ENCODE measurements at places on chromosomes 7 and 10. TPM values are rescaled to one million over a fixed set of nuclear protein-coding genes. Genes with fewer than 3 reads are reported as not detected.

DNA sequence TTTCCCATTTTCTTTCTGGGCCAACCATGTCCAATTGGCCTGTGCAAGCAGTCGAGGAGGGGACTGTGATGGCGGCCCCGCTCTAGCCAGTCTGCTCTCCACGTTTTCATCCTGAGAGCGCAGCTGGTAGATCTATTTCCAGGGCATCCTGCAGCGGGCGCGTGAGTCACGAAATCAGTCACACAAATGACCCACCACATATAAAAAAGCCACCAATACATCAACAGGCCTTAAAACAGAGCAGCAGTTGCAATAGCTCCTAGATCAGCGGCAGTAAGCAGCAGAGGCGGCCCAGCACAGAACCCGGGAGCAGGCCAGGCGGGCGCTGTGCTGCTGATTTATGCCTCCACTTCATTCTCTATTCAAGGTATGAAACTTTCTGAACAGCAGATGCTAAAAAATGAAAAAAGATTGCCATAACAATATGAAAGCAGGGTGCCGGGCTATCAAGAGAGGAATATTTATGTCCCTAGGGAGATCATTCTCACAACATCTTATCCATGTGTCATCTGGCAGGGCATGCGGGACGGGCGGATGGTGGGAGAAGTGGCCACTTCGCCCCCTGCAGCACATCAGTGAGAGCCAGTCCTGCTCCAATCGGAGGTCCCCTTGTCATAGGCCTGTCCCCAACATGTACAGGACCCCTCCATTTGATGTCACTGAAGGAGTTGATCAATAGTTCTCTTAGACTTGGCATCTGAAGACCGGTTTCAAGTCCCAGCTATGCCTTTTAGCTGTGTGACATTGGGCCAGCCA is 98.0 kb upstream of the GPR26 start:
- DNase-seq: no peak

DNA sequence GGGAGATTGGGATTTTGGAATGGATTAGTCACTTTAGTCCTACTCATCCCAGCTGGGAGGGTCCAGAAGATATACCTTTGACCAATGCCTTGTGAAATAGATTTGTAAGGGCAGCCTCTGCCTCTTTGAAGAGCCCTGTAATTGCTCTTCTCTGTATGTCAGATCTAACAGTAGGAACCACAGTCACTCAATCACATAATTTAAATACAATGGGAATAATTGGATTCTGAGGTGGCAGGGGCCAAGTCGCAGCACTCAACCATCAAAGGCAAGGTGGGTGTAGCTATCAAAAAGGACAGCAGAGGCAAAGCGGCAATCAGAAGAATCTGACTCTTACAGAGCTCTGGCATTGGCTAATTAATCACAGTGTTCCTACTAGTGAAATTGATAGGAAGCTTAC is 650.9 kb upstream of the ANKRD30A start:
- DNase-seq: no peak

GRCh38 chr7:47325337-47325736 is 256.6 kb downstream of the TNS3 start:
- no peak for DNase-seq

DNA sequence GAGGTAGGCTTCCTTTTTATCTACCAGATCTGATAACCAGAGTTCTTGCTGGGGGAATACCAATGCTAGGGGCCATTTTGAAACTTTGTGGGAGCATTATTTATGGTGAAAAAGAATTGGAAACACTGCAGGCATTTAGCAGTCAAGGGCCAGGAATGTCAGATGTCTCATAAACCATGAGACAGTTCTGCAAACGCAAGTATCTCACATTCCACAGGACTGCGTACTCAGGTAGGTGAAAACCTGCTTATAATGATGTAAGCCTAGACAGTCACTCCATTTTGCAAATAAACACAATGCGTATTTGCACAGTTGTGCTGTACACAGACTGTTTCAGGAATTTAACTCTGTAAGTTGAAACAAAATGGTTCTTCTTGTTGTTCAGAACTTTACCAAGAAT is 33.9 kb downstream of the ECHDC3 start:
- no peak for DNase-seq

DNA sequence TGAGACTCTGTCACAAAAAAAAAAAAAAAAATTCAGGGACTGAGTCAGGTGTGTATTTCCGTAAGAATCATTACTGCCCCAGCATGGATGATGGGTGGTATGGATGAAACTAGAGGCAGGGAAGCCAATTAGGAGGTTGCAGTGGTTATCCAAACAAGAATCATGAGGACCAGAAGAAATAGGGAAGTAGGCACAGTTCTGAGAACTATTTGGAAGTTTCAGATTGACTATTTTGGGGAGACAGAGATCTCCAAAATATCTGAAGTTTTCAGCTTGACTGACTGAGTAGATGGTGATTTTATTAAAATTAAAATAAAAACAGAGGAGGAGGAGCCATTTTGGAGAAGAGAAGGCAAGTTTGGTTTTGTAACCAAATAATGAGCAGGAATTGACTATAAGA is 119.4 kb upstream of the NRBF2 start:
- DNase-seq: no peak

DNA sequence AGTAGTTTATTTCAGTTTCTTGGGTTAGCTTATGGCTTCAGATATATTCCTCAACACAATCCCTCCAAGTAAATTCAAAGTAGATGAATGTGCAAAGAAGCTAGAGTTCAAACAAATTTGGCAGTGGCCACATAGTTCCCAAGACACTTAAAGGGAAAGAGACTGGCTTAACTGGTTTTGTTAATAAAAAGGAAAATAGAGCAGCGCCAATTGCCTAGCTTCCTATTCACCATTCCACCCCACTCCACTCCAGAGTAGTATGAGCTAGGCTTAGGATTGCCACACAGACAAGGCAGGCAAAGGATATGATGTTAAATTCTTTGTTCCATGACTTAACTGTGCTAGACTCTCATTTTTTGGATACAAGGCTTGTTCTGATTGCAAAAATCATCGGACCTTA is 2.0 kb downstream of the XRCC2 start:
- DNase-seq: no peak

DNA sequence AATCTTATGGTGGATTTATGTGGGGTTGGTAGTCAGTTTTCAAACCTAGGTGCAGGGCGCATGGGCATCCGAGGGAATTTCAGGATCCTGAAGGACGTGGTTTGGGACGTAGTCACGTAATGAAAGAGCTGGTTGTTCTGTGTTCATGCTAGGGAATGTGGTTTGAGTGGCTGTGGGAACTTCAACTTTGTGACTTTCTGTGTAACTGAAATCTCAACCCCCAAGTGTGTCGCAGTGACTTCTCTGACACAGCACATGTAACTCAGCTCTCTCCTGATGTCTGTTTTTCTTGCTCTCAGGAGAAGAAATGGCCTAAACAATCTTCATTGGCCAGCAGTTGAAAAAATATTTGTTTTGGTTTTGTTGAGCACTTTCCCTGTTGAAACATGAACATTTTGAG is 199.0 kb downstream of the PTEN start:
- no peak for DNase-seq

- no peak for DNase-seq
These were observed 131.2 kb downstream of the DGKI start for GRCh38 chr7:137715533-137715932.

ITPRID1 gene
- total RNA-seq: not detected

SFTPA1 gene
- total RNA-seq: not detected

CDK1 gene
- total RNA-seq: 141 TPM

SRRM3 gene
- total RNA-seq: 0.07 TPM

OR2A42 gene
- total RNA-seq: not detected

HOXA5 gene
- 20.1 TPM for total RNA-seq

MICALL2 gene
- total RNA-seq: 8.1 TPM

SPDYE6 gene
- total RNA-seq: not detected

Data from epithelial cell of proximal tubule (primary cell).